ENCODE measurements at places on chromosomes 5 and 9.

- DNase-seq = no peak
These were observed 248.9 kb downstream of the CRB2 start for GRCh38 chr9:123604861-123605260.

- DNase-seq = no peak
These were observed 122.4 kb upstream of the NMUR2 start for GRCh38 chr5:152527358-152528052.

DNA sequence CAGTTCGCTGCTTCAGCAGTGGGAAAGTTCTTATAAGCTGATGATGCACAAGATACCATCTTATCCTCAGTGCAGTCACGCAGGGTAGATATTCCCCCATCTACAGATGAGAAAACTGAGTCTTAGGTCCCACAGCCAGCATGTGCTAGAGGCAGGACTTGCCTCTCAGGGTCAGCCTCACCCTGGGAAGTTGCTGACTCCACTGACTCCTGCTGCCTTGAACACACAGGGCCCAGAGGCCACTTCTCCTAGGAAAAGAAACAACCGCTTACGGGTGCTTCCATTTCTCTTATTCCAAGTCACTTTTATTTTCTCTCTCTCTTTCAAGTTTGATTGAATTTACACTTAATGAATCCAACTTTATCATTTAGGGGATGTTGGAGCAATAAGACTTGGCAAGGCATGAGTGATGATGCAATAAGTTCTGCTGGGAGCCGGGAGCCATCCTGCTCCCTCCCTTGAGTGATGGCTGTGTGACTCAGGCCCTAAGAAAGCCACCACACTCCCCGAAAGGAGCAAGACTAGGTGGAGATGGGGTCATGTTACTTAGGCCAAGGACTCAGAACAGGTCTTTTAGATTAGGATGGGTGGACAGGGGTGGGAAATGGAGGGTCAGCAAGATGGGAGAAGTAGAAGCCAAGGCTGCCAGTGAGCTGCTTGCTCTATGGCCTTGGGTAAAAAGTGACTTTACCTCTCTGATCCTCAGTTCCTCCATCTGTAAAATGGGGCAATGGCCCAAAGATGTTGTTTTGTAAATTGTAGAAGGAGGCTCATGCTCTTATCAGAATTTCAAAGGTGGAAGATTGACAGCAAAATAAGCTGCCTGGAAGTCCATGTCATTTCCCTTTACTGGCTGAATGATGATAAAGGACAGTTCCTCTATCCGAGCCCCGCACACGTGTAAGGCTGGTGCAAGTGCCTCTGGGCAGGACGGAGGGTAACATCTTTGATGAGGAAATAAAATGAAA, 67.4 kb upstream of the ZNF618 start:
- DNase-seq = peak; percentile 20

GRCh38 chr9:70923961-70924360, 197.5 kb downstream of the TRPM3 start:
- no peak for DNase-seq

DNA sequence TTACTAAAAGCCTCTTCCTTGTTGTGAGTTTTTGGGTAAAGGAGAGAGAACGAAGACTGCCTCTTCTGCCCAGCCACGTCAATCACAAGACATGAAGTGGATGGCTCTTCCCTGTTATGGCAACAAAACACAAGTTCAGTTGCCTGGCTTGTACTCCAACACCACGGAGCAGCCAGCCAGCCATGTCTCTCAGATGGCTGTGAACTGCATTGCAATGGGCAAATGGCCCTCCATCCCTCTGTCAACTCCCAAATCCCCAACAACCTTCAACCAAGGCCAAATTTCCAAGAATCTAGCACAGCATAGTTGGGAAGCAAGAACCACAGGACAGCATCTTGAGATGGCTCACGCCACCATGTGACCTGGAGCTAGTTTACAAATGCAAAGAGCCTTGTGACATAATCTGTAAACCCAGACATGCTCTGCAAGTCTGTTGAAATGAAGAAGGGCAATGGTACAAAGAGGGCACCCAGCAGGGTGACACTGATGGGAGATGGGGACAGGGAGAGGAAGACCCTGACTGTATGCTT, 53.9 kb downstream of the ZNF366 start:
- DNase-seq = no peak

- no peak for DNase-seq
These were observed 41.8 kb downstream of the CDO1 start for GRCh38 chr5:115774684-115775083.

- no peak for DNase-seq
These were observed 74.4 kb upstream of the FCN1 start for GRCh38 chr9:134991808-134992754.

- no peak for DNase-seq
These were observed 15.6 kb upstream of the PTBP3 start for GRCh38 chr9:112349008-112349333.

- DNase-seq = peak; percentile 2
These were observed 13.1 kb downstream of the PSD2 start for GRCh38 chr5:139808481-139809330.

DNA sequence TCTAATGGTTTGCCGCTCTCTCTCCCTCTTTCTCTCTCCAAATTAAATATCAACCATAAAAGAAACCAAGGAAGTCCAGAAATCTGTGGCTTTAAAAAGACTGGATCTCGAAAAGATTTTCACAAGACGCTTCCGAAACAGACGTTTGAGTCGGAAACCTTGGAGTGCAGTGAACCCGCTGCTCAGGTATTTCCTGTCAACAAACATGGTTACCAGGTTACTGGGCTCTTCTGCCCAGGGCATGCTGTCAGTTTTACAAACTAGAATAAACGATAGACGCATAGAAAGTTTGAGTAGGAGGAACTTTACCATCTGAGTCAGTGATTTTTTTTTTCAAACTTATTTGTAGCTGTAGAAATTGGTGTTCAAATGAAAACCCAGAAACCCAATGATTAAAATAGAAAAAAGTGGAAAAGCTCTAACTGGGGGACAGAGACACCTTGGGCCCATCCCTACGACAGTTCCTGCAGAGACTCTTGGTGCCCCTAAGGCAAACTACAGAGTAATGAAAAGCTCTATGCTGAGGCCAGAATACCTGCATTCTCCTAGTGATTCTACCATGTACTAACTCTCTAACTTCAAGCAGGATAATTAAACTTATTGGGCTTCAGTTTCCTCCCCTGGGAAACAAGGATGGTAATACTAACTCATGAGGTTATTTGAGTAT, 90.0 kb downstream of the DOCK8 start:
- DNase-seq = no peak

DNA sequence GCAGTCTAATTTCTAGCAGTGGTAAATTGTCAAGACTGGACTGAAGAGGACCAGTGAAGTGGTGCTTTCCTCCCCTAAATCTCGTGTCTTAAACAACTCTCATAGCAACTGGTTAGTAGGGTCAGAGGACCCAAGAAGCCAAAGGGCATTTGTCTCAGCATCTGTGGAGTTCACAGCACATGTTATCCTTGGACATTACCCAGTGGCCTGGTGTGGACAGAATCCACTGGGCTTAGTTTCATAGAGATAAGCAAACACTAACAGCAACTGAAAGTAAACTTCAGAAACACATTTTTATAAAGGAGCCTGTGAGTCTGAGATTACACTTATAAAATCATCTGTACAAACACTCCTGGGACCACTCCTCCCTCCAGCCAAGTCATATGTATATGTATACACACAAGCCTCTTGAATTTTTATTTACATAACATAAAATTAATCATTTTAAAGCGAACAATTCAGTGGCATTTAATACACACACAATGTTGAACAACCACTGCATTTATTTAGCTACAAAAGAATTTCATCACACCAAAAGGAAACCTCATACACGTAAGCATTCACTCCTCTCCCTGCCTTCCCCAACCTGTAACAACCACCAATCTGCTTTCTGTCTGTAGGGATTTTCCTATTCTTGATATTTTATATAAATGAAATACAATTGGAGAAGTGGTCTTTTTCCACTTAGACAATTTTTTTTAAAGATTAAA, 457.8 kb downstream of the RASEF start:
- no peak for DNase-seq

GRCh38 chr9:33104401-33104800, 27.9 kb upstream of the SMU1 start:
- DNase-seq = no peak
